ENCODE measurements at places on chromosomes 1 and 21. TPM values are rescaled to one million over a fixed set of nuclear protein-coding genes. Genes with fewer than 3 reads are reported as not detected.

GRCh38 chr1:232553050-232553754 is 76.7 kb downstream of the SIPA1L2 start:
- no peak for DNase-seq
- no peak overlapping the region for H3K27ac ChIP-seq
- no peaks in the 10 kb centered on the region for H3K27me3 ChIP-seq
- no peaks in the 10 kb centered on the region for H3K4me1 ChIP-seq

DNA sequence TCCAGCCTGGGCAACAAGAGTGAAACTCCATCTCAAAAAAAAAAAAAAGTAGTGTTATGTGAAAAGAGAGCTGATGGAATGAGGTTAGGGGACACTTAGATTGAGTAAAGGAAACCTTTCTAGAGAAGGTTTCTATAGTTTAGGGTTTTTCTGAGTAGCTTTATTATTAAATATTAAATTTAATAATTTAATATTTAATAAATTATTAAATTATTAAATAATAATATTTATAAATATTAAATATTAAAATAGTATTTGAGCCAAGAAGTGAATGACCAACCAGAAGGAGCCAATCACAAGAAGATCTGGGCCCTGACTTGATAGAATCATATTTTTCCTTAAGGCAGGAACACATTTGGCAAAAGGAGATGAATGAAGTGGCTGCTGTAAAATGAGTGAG is 50.7 kb downstream of the ALG6 start:
- H3K27ac ChIP-seq, result no peak overlapping the region
- H3K36me3 ChIP-seq, result peaks cover 10% of the 10 kb centered on the region
- DNase-seq, result no peak
- no peaks in the 10 kb centered on the region for H3K27me3 ChIP-seq
- H3K4me1 ChIP-seq, result no peaks in the 10 kb centered on the region

DNA sequence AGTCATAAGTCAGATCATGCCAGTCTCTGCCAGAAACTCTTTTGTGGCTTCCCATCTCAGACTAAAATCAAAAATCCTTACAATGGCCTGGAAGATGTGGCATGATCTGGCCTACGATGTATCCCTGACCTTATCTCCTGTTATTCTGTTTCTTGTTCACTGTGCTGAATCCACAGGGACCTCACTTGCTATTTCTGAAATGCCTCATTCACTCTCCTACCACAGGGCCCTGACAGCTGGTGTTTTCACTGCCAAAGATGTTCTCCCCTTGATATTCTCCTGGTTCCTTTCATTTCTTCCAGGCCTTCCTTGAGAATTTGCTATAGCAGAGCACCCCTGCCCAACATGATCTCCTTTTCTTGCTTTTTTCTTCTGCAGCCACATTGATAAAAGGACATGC is 1.7 kb downstream of the DNALI1 start:
- H3K36me3 ChIP-seq, result no peaks in the 10 kb centered on the region
- no peaks in the 10 kb centered on the region for H3K27me3 ChIP-seq
- H3K27ac ChIP-seq, result no peak overlapping the region

DNA sequence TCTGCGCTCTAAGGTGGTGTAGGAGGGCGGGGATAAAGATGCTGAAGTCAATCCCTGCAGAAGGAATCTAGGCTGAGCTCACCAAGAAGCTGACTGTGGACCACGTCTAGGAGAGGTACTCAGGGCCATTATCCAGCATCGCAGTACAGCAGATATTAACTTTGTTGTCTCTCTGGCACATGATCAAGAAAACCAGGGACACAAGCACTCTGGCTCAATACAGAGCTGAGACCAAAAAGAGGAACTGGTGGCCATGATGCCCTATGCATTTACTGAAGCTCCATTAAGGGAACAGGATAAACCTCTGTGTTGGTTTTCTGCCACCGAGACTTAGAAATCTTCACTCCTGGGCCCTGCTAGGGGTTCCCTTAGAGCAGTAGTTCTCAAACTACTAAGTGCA is 38.0 kb upstream of the ANGPTL7 start:
- peaks cover 66% of the 10 kb centered on the region for H3K36me3 ChIP-seq
- H3K4me1 ChIP-seq, result no peaks in the 10 kb centered on the region
- no peak overlapping the region for H3K4me3 ChIP-seq

DNA sequence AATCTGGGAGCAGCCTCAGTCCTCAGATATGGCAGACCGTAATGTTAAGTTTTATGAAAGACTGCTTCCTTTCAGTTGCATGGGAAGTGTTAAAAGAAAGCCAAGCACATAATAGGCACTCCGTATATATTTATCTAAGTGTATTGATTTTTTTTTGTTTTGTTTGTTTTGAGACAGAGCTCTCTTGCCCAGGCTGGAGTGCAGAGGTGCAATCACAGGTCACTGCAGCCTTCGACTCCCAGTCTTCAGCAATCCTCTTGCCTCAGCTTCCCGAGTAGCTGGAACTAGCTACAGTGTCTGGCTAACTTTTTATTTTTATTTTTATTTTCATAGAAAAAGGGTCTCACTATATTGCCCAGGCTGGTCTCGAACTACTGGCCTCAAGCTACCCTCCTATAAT is 341.8 kb downstream of the USH2A start:
- H3K4me3 ChIP-seq, result no peak overlapping the region
- no peaks in the 10 kb centered on the region for H3K27me3 ChIP-seq
- no peak overlapping the region for H3K27ac ChIP-seq
- no peak for DNase-seq

DNA sequence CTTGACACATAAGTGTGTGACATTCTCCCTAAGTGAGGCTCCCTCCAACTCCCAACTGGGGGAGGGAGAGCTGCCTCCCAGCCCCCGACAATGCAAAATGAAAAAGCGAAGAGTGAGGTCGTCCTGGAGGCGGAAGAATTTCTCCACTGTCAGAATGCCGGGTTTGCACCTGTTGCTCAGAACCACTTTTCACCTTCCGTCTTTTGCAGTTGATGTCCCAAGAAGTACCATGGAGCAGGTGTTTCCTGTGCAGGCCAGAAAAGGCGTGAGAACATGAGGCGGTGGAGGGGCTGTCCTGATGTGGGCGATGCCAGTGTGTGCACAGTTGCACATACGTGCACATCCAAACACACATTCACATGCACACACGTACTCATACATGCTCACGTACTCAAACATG is 158.6 kb upstream of the AJAP1 start:
- no peaks in the 10 kb centered on the region for H3K27me3 ChIP-seq
- H3K4me3 ChIP-seq, result no peak overlapping the region
- H3K4me1 ChIP-seq, result no peaks in the 10 kb centered on the region
- H3K36me3 ChIP-seq, result no peaks in the 10 kb centered on the region
- H3K27ac ChIP-seq, result no peak overlapping the region

- H3K4me3 ChIP-seq, result no peak overlapping the region
- H3K36me3 ChIP-seq, result no peaks in the 10 kb centered on the region
- DNase-seq, result no peak
These were observed 7.9 kb downstream of the MYBPHL start for GRCh38 chr1:109298666-109299557.

DNA sequence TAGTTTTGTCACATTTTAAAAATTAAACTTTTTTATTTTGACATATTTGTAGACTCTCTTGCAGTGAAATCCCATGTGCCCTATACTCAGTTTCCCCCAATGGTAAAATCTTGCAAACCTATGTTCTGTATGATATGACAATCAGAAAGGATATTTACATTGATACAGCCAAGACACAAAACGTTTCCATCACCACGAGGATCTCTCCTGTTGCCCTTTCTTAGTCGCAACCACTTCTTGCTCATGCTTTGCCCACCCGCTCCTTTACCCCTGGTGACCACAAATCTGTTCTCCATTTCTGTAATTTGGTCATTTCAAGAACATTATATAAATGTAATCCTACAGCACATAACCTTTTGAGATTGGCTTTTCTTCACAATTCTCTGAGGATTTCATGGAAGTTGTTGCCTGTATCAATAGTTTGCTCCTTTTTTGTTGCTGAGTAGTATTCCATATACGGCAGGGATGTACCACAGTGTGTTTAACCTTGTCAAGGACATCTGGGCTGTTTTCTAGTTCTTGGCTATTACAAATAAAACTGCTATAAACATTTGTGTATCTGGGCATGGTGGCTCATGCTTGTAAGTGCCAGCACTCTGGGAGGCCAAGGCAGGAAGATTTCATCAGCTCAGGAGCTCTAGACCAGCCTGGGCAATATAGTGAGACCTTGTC is 14.0 kb upstream of the BATF3 start:
- H3K27me3 ChIP-seq, result peaks cover 4% of the 10 kb centered on the region
- H3K36me3 ChIP-seq, result no peaks in the 10 kb centered on the region
- no peaks in the 10 kb centered on the region for H3K4me1 ChIP-seq
- no peak overlapping the region for H3K27ac ChIP-seq
- no peak for DNase-seq
- no peak overlapping the region for H3K4me3 ChIP-seq

DNA sequence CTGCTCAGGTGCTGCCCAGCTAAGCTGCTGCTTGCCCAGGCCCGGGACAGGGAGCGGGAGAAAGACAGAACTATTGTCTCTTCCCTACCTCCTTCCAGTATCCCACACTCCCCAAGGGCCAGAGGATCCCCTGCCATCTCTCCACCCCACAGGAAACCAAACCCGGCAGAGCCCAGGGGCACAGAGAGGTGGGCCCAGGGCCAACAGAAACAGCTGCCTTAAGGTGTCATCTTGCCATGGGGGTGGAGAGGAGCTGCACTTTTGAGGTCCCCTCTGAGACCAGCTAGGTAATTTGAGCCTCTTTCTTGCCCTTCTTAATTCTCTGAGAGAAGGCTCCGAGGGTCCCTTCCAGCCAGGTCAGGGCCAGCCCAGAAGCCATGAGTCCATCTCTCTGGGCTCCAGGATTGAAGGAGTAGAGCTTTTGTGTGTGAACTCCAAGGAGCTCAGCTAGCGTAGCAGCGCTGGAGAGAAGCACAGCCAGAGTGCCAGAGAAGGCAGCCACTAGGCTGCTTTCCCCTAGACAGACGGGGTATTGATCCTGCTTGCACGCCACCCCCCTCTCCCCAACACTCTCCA is 9.7 kb upstream of the GPR61 start:
- no peaks in the 10 kb centered on the region for H3K36me3 ChIP-seq
- peaks cover 14% of the 10 kb centered on the region for H3K4me1 ChIP-seq
- H3K27me3 ChIP-seq, result no peaks in the 10 kb centered on the region
- DNase-seq, result no peak
- no peak overlapping the region for H3K4me3 ChIP-seq
- no peak overlapping the region for H3K27ac ChIP-seq

- no peak overlapping the region for H3K27ac ChIP-seq
- peaks cover 24% of the 10 kb centered on the region for H3K4me1 ChIP-seq
- H3K27me3 ChIP-seq, result no peaks in the 10 kb centered on the region
- DNase-seq, result peak; percentile 70
- peaks cover 25% of the 10 kb centered on the region for H3K36me3 ChIP-seq
These were observed 3.8 kb downstream of the ZNF672 start for GRCh38 chr1:248841702-248842395.

- H3K27me3 ChIP-seq, result no peaks in the 10 kb centered on the region
- H3K4me3 ChIP-seq, result no peak overlapping the region
- H3K27ac ChIP-seq, result no peak overlapping the region
- no peaks in the 10 kb centered on the region for H3K4me1 ChIP-seq
These were observed 213.5 kb downstream of the RPS6KC1 start for GRCh38 chr1:213264531-213264930.

- no peaks in the 10 kb centered on the region for H3K36me3 ChIP-seq
- no peak overlapping the region for H3K27ac ChIP-seq
- peaks cover 7% of the 10 kb centered on the region for H3K27me3 ChIP-seq
- peaks cover 17% of the 10 kb centered on the region for H3K4me1 ChIP-seq
- no peak overlapping the region for H3K4me3 ChIP-seq
These were observed 41.5 kb downstream of the TAS1R2 start for GRCh38 chr1:18817795-18818435.

DNA sequence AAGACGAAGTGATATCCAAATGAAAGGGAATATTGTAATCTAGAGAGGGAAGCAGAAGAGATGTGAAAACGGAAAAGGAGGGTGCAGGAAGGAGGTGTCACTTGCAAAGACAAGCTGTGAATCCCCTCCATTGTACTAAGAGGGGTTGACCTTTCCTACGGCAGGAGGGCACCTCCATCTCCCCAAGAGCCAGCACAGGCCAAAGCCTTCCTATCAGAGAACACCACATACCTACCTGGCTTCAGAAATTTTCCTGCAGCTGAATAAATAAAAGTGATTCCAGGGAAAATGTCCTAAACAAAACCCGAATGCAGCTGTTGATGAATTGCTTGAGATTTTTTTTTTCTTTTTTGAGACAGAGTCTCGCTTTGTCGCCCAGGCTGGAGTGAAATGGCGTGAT is 14.3 kb downstream of the KANK4 start:
- no peaks in the 10 kb centered on the region for H3K27me3 ChIP-seq
- H3K4me1 ChIP-seq, result no peaks in the 10 kb centered on the region
- H3K27ac ChIP-seq, result no peak overlapping the region

GRCh38 chr1:156157506-156157905 is 4.1 kb downstream of the SEMA4A start:
- H3K27me3 ChIP-seq, result no peaks in the 10 kb centered on the region
- H3K4me1 ChIP-seq, result peaks cover 57% of the 10 kb centered on the region
- DNase-seq, result no peak
- H3K36me3 ChIP-seq, result no peaks in the 10 kb centered on the region
- H3K27ac ChIP-seq, result no peak overlapping the region

- no peak overlapping the region for H3K27ac ChIP-seq
- H3K36me3 ChIP-seq, result no peaks in the 10 kb centered on the region
- H3K4me1 ChIP-seq, result peaks cover 21% of the 10 kb centered on the region
- H3K27me3 ChIP-seq, result no peaks in the 10 kb centered on the region
- DNase-seq, result no peak
- no peak overlapping the region for H3K4me3 ChIP-seq
These were observed 7.6 kb downstream of the NHLH1 start for GRCh38 chr1:160374306-160375110.

DNA sequence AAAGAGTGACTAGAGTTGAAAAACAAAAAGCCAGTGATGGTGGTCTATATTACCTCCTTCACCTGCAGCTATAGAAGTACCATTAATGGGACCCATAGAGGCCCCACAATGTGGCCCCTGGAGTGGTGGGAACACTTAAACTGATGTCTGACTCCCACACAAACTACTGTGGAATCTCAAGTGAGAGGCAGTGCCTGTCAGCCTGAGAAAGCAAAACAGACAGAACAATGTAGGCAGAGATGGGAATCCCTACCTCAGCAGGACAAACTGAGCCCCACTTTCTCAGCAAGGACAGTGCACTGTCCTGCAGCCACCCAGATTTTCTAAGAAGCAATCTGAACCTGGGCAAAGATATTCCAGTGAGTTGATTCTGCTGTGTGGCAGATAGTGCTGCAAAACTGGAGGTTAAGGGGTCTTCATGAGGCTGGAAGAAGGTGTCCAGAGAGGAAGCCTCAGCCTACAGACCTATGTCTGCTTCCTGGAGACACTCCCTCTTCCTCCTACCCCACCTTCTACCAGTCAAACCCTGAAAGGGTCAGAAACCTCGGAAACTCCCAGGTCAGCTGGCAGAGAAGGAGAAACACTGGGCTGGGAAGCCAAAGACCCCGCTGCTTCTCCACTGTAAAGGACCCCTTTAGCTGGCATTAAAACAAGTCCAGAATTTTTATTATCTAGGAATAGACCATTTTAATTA is 228.7 kb downstream of the C1orf94 start:
- H3K27ac ChIP-seq, result no peak overlapping the region
- H3K36me3 ChIP-seq, result no peaks in the 10 kb centered on the region
- no peaks in the 10 kb centered on the region for H3K27me3 ChIP-seq
- H3K4me3 ChIP-seq, result no peak overlapping the region

- H3K4me3 ChIP-seq, result no peak overlapping the region
- no peak overlapping the region for H3K27ac ChIP-seq
- H3K36me3 ChIP-seq, result no peaks in the 10 kb centered on the region
- peaks cover 5% of the 10 kb centered on the region for H3K4me1 ChIP-seq
These were observed 56.3 kb downstream of the POU2F1 start for GRCh38 chr1:167276969-167277368.

Gene HES2
- total RNA-seq, result not detected

Gene TRAF3IP3
- total RNA-seq, result 287 TPM

Gene GPA33
- total RNA-seq, result 2.9 TPM

Gene FCRL6
- 138 TPM for total RNA-seq

Gene MIXL1
- 0.58 TPM for total RNA-seq

Gene GJA4
- total RNA-seq, result not detected

Gene ADSS2
- 54.8 TPM for total RNA-seq

Gene LCE2A
- total RNA-seq, result not detected
